Suprapubic skin (tissue), 4 donors: ENCODE measurements at places on chromosomes 3 and 15.
A peak's percentile ranks its signal among the peaks of the same experiment; 100 is the strongest.

GRCh38 chr3:8608791-8609467 lies 35.7 kb downstream of the SSUH2 start:
- no peaks in the 10 kb centered on the region for H3K36me3 ChIP-seq
- peaks cover 25% of the 10 kb centered on the region for H3K4me1 ChIP-seq
- no peaks in the 10 kb centered on the region for H3K27me3 ChIP-seq
- DNase-seq, result no peak
- H3K4me3 ChIP-seq, result no peak overlapping the region
- no peak overlapping the region for H3K27ac ChIP-seq

- DNase-seq, result no peak
- no peak overlapping the region for H3K27ac ChIP-seq
- no peaks in the 10 kb centered on the region for H3K27me3 ChIP-seq
These were observed 78.0 kb downstream of the PEX5L start for GRCh38 chr3:179958759-179959158.

DNA sequence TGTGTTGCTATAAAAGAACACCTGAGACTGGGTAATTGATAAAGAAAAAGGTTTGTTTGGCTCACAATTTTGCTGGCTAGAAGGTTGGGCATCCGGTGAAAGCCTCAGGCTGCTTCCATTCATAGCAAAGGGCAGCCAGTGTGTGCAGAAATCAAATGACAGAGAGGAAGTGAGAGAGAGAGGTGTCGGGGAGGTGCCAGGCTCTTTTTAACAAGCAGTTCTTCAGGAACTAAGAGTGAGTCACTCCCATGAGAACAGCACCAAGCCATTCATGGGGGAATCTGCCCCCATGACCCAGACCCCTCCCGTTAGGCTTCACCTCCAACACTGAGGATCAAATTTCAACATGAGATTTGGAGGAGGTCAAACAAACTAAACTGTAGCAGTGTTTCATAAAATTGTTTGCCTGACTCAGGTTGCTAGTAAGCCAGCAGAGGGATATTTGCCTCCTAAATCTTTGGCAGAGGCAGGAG lies 4.5 kb upstream of the PARP15 start:
- peaks cover 11% of the 10 kb centered on the region for H3K4me1 ChIP-seq
- peaks cover 38% of the 10 kb centered on the region for H3K36me3 ChIP-seq
- H3K4me3 ChIP-seq, result no peak overlapping the region
- DNase-seq, result no peak

DNA sequence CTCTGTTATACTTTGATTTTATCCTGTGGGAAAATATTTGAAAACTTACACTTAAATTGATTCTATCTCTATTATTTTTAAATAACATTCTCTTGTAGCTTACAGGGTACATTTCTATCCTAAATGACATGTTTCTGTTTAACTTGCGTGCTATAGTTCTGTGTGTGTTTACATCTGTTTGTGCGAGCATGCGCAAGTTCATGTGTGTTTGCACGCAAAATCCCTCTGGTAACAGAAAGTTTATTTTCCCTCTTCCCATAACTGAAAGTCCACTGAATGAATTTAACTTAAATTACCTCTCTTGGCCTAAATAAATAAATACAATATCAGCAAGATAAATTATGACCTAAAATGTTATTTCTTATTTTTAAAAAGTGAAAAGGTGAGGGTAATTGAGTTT lies 117.3 kb upstream of the NEO1 start:
- no peak overlapping the region for H3K4me3 ChIP-seq
- H3K27me3 ChIP-seq, result peaks cover 5% of the 10 kb centered on the region
- no peaks in the 10 kb centered on the region for H3K36me3 ChIP-seq
- DNase-seq, result no peak
- no peak overlapping the region for H3K27ac ChIP-seq

DNA sequence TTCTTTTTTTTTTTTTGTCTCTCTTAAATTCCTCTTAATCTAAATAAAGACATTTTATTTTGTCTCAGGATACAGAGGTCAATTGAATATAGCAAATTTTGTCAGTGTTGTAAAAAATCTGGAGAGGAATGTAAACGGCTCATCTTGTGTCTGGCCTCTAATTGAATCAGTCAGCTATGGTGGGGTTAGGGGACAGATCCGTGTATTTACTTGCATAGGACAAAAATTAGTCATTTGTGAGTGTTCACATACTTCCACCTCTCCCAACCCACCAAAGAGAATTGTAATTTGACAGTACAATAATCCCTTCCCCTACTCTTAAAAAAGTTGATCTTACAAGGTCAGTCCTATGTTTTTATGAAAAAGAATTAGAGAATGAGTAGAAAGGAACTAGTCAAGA lies 18.3 kb downstream of the PPARG start:
- H3K27ac ChIP-seq, result no peak overlapping the region
- no peaks in the 10 kb centered on the region for H3K27me3 ChIP-seq
- H3K4me1 ChIP-seq, result no peaks in the 10 kb centered on the region
- no peak for DNase-seq

GRCh38 chr3:84209474-84209873 lies 749.3 kb upstream of the CADM2 start:
- H3K27me3 ChIP-seq, result no peaks in the 10 kb centered on the region
- H3K4me3 ChIP-seq, result no peak overlapping the region
- H3K4me1 ChIP-seq, result no peaks in the 10 kb centered on the region
- no peak for DNase-seq
- H3K36me3 ChIP-seq, result no peaks in the 10 kb centered on the region

GRCh38 chr3:131036200-131036816 lies 9.6 kb downstream of the NEK11 start:
- H3K27me3 ChIP-seq, result no peaks in the 10 kb centered on the region
- no peaks in the 10 kb centered on the region for H3K36me3 ChIP-seq
- H3K27ac ChIP-seq, result no peak overlapping the region
- H3K4me1 ChIP-seq, result no peaks in the 10 kb centered on the region
- DNase-seq, result no peak

- peaks cover 45% of the 10 kb centered on the region for H3K36me3 ChIP-seq
- no peak for DNase-seq
- H3K27me3 ChIP-seq, result no peaks in the 10 kb centered on the region
These were observed 5.2 kb upstream of the MUSTN1 start for GRCh38 chr3:52839892-52840545.

GRCh38 chr3:106629215-106629832 lies 747.9 kb upstream of the CCDC54 start:
- no peaks in the 10 kb centered on the region for H3K27me3 ChIP-seq
- DNase-seq, result no peak
- no peaks in the 10 kb centered on the region for H3K36me3 ChIP-seq
- H3K27ac ChIP-seq, result no peak overlapping the region
- no peak overlapping the region for H3K4me3 ChIP-seq

- no peaks in the 10 kb centered on the region for H3K27me3 ChIP-seq
- no peak for DNase-seq
- H3K4me1 ChIP-seq, result no peaks in the 10 kb centered on the region
These were observed 13.7 kb upstream of the ABHD2 start for GRCh38 chr15:89074402-89075012.

GRCh38 chr3:19065027-19065426 lies 83.3 kb upstream of the KCNH8 start:
- H3K4me1 ChIP-seq, result no peaks in the 10 kb centered on the region
- H3K27ac ChIP-seq, result no peak overlapping the region
- H3K36me3 ChIP-seq, result no peaks in the 10 kb centered on the region
- no peak for DNase-seq

GRCh38 chr15:59867086-59867855 lies 136.8 kb upstream of the FOXB1 start:
- H3K36me3 ChIP-seq, result no peaks in the 10 kb centered on the region
- no peak for DNase-seq
- no peak overlapping the region for H3K27ac ChIP-seq
- H3K27me3 ChIP-seq, result peaks cover 45% of the 10 kb centered on the region
- no peaks in the 10 kb centered on the region for H3K4me1 ChIP-seq

DNA sequence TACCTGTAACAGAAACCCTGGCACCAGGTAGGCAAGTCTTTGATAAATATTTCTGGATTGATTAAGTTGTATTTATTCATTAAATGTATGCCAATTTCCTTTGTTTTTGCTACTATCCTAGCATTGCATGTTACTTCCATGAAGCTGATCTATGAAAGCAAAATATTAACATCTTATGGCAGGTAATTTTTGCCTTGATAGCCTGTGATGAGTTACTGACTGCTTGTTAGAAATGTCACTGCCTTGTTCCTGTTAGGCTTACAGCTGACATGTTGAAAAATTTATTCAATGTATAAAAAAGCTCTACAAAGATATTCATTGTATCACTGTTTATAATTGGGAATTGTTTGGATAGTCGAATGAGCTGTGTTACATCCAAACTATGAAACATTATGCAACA lies 830.1 kb downstream of the TUSC7 start:
- H3K27ac ChIP-seq, result no peak overlapping the region
- no peak overlapping the region for H3K4me3 ChIP-seq
- H3K4me1 ChIP-seq, result no peaks in the 10 kb centered on the region
- no peaks in the 10 kb centered on the region for H3K27me3 ChIP-seq

GRCh38 chr3:4894891-4895530 lies 84.2 kb upstream of the BHLHE40 start:
- DNase-seq, result no peak
- no peaks in the 10 kb centered on the region for H3K36me3 ChIP-seq
- peaks cover 23% of the 10 kb centered on the region for H3K4me1 ChIP-seq
- H3K4me3 ChIP-seq, result no peak overlapping the region
- H3K27ac ChIP-seq, result no peak overlapping the region

- no peaks in the 10 kb centered on the region for H3K36me3 ChIP-seq
- DNase-seq, result no peak
- no peaks in the 10 kb centered on the region for H3K27me3 ChIP-seq
- peak overlapping the region; percentile 15 for H3K4me3 ChIP-seq
- H3K27ac ChIP-seq, result peak overlapping the region; percentile 18
- peaks cover 66% of the 10 kb centered on the region for H3K4me1 ChIP-seq
These were observed 50.6 kb downstream of the IQSEC1 start for GRCh38 chr3:13022348-13023234.

- no peak for DNase-seq
- no peak overlapping the region for H3K4me3 ChIP-seq
- H3K27me3 ChIP-seq, result no peaks in the 10 kb centered on the region
- no peaks in the 10 kb centered on the region for H3K36me3 ChIP-seq
- H3K4me1 ChIP-seq, result no peaks in the 10 kb centered on the region
- no peak overlapping the region for H3K27ac ChIP-seq
These were observed 89.9 kb downstream of the BBX start for GRCh38 chr3:107612664-107613084.

GRCh38 chr15:31001702-31002101 lies 10.3 kb upstream of the MTMR10 start:
- no peaks in the 10 kb centered on the region for H3K27me3 ChIP-seq
- H3K27ac ChIP-seq, result no peak overlapping the region
- no peak overlapping the region for H3K4me3 ChIP-seq
- H3K36me3 ChIP-seq, result no peaks in the 10 kb centered on the region
- peaks cover 3% of the 10 kb centered on the region for H3K4me1 ChIP-seq
- no peak for DNase-seq

DNA sequence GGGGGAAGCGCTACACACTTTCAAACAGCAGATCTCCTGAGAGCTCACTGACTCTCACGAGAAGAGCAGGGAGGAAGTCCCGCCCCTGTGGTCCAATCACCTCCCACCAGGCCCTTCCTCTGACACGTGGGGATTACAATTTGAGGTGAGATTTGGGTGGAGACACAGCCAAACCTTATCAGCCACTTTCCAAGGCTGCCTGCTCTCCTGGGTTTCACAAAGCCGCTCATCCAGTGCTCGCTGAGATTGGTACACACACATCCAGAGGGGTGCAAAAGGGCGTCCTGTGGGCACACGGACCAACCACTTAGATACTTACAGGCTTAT lies 23.1 kb downstream of the XXYLT1 start:
- no peak for DNase-seq
- no peak overlapping the region for H3K27ac ChIP-seq
- no peak overlapping the region for H3K4me3 ChIP-seq
- peaks cover 6% of the 10 kb centered on the region for H3K4me1 ChIP-seq
- no peaks in the 10 kb centered on the region for H3K36me3 ChIP-seq

DNA sequence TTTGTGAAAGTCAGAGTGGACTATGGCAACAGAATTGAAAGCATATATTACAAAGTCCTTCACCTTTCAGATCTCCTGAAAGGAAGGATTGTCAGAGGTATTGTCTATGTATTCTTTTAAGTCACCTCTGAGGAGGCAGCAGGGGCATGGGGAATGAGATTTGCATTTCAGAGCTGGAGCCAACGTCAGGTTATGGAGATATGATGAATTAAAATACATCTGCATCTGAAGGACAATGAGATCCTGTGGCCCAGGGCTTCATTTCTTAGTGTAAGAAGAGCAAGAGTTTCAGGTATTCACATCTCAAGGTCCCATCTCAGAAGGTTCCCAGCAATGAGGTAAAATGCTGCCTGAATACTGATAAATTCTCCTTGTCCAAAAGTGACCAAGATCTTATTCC lies 695.8 kb downstream of the TUSC7 start:
- H3K4me3 ChIP-seq, result no peak overlapping the region
- no peaks in the 10 kb centered on the region for H3K36me3 ChIP-seq
- H3K27ac ChIP-seq, result no peak overlapping the region
- no peak for DNase-seq
- no peaks in the 10 kb centered on the region for H3K4me1 ChIP-seq

DNA sequence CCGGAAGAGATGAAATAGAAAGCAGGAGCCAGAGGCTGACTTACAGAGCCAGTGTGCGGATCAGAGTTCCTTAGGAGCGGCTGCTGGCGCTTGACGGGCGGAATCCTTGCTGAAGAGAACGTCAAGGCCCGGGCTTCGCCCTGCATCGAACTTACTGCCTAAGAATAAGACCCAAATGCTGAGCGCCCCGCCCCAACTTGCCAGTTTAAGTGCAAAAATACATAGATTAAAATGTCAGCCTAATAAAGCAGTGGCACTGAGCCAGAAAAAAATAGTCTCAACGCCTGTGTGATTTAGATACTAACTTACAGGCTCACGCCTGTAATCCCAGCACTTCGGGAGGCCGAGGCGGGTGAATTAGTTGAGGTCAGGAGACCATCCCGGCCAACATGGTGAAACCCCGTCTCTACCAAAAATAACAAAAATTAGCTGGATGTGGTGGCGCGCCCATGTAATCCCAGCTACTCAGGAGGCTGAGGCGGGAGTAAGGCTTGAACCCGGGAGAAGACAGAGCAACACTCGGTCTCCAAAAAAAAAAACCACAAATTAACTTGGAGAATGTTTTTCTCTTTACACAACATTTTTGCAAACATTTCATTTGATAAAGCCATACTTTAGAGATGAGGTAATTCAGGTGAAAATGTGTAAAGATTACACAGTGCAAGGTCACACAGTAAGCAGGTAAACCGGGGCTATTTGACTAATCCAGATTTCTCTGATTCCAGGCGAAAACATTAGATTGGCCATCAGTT lies 1.2 kb upstream of the UBP1 start:
- peak overlapping the region; percentile 95 for H3K27ac ChIP-seq
- peak; percentile 87 for DNase-seq
- H3K4me1 ChIP-seq, result peaks cover 35% of the 10 kb centered on the region
- H3K27me3 ChIP-seq, result no peaks in the 10 kb centered on the region
- H3K4me3 ChIP-seq, result peak overlapping the region; percentile 93

DNA sequence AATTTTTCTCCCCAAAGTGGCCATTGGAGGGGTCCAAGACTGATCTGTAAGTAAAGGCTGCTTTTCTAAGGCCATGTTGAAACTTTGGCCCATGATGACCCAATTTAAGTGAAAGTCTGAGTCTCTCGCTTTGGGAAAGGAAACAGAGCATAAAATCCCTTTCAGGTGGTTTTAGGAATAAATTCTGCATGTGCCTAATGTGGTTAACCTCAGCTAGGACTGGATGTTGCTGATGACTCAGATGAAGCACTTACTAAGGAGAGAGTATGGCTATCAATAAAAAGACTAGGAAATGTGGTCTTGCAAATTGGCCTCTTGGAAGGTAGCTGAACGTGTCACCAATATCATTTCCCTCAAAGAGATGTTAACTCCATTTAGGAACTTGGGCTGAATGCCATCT lies 458.5 kb downstream of the AGBL1 start:
- no peaks in the 10 kb centered on the region for H3K27me3 ChIP-seq
- DNase-seq, result no peak
- H3K4me3 ChIP-seq, result no peak overlapping the region
- no peaks in the 10 kb centered on the region for H3K4me1 ChIP-seq
